ENCODE measurements at places on chromosomes 5 and 9.

GRCh38 chr5:60483050-60483449, 216.9 kb downstream of the DEPDC1B start:
- DNase-seq, result no peak

DNA sequence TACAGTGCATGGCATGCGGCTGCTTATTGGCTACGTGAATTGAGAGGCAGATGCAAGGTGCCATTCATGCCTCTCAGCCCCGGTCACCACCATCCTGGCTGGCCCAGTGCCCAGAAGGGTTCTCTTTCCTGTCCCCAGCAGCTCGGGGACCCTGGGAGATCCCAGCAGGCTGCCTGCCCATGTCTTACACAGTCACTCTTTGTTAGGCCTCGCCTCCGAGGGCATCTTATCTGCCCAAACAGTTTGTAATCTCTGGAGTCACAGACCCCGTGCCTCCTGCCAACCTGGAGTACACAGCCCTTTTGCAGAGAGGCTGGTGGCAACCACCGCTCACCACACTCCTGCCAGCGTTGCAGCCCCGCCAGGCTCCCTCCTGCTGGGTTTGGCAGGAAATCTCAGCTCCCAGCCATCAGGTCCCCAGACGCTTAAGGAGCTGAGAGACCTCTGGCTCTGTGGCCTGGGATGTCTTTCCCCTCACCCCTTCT, 7.0 kb upstream of the AK1 start:
- DNase-seq, result no peak

GRCh38 chr5:143796753-143797152, 15.2 kb upstream of the HMHB1 start:
- no peak for DNase-seq

GRCh38 chr5:156473269-156473908, 146.4 kb downstream of the SGCD start:
- DNase-seq, result no peak

GRCh38 chr5:75062925-75063531, 10.7 kb upstream of the GCNT4 start:
- DNase-seq, result no peak

- DNase-seq, result no peak
Measured at GRCh38 chr9:86406366-86406765, 52.2 kb upstream of the TUT7 start.

DNA sequence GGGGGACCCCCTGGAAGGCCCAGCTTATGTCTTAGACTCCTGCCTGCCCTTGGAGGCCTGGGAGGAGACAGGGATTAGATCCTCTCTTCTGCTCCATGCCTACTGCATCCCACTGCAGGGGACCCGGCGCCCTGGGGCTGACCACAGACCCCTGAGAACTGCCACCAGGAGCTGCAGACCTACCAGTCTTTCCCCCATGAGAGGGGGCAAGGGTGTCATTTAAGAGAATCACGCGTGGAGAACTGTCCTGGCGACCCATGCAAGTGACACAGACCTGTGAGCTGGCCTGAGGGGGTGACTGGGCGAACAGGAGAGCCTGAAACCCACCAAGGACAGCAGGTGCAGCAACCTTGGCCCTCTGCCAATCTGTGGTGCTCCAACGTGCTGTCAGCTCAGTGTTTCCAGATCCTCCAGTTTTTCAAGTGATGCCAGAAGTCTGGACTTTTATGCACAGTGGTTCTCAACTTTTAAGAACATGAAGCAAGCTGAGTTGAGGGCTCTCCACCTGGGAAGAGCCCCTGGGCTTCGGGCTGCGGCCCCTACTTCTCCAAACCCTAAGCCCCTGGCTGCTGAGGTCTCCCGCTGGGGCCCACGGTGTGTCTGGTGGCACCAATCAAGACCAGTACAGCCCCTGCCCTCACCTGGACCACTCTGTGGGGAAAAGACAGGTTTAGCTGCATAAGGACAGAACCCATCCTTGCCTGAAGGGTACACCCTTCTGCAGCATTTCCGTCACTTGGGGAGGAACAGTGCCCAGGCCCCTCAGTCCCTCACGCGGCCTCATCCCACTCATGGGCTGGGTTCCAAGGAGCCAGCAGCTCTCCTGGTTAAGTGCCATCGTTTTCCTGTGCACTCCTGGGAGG, 18.2 kb downstream of the GFPT2 start:
- no peak for DNase-seq

- no peak for DNase-seq
Measured at GRCh38 chr5:34598177-34598794, 57.8 kb upstream of the RAI14 start.

GRCh38 chr5:81513473-81513872, 119.5 kb upstream of the ACOT12 start:
- no peak for DNase-seq

- DNase-seq, result no peak
Measured at GRCh38 chr9:19689328-19690101, 99.3 kb downstream of the SLC24A2 start.

DNA sequence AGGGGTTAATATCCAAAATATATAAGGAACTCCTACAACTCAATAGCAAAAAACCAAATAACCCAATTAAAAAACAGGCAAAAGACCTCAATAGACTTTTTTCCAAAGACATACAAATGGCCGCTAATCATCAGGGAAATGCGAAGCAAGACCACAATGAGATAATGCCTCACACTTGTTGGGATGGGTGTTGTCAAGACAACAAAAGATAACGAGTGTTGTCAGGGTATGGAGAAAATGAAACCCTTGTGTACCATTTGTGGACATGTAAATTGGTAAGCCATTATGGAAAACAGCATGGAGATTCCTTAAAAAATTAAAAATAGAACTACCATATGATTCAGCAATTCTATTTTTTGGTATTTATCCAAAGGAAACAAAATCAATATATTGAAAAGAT, 620.2 kb downstream of the ACTL7B start:
- no peak for DNase-seq

GRCh38 chr5:126875303-126875785, 98.4 kb downstream of the LMNB1 start:
- no peak for DNase-seq

- DNase-seq, result no peak
Measured at GRCh38 chr9:130536701-130537107, 42.7 kb upstream of the FUBP3 start.

- peak; percentile 51 for DNase-seq
Measured at GRCh38 chr9:112174965-112175795, at the start of gene SUSD1. TSS of gene SUSD1 (minus strand) at chr9:112175297. CDS start at chr9:112175235, 62 bp downstream.

- DNase-seq, result no peak
Measured at GRCh38 chr9:72041775-72042194, 18.6 kb downstream of the C9orf57 start.

GRCh38 chr9:69949396-69949795, 94.3 kb upstream of the MAMDC2 start:
- DNase-seq, result no peak

DNA sequence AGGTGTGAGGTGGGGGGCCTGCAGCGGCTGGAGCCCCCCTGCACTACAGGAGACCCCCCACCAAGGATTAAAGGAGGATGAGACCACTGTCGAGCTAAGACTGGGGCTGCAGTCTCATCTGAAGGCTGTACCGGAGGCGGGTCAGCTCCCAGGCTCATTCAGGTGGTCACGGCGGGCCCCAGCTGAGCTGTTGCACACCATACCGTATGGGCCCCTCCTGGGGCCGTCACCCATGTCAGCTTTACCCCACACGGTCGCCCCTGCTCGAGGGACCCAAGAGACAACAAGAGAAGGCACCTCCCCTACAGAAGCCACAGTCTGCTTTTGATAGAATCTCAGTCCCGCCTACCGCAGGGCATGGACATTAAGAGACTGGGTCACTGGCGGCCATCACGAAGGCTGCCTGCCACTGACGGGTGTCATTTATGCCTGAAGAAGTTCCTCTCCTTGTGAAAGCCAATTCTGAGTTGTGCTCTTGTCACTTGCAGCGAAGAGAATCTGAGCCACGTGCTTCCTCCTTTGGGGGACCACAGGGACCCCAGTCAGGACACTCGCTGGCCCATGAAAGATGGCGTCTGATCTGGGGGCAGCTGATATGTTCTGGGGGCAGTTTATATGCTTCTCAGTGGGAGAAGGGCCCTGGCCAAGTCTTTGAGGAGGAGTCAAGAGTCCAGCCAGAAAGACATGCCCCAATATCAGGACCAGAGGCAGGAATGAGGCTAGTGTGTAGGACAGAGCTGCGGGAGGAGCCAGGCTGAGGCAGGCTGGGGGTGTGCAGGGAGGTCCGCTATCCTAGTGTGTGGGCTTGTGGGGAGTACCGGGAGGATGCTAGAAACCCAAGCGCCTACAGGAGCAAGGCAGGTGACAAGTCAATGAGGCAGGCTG, 102.4 kb downstream of the ZNF354C start:
- no peak for DNase-seq

GRCh38 chr5:61910771-61911170, 395.2 kb upstream of the KIF2A start:
- DNase-seq, result no peak

DNA sequence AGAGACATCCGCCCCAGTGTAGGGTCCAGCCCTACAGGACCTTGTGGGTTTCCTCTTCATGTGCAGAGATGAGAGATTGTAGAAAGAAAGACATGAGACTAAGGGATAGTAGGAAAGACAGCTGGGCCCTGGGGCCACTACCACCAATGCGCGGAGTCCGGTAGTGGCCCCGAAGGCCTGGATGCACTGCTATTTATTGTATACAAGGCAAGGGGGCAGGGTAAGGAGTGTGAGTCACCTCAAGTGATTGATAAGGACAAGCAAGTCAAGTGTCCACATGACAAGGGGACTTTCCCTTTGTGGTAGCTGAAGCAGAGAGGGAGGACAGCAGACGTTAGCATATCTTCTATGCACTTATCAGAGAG, 6.2 kb upstream of the TMEM141 start:
- DNase-seq, result peak; percentile 82

DNA sequence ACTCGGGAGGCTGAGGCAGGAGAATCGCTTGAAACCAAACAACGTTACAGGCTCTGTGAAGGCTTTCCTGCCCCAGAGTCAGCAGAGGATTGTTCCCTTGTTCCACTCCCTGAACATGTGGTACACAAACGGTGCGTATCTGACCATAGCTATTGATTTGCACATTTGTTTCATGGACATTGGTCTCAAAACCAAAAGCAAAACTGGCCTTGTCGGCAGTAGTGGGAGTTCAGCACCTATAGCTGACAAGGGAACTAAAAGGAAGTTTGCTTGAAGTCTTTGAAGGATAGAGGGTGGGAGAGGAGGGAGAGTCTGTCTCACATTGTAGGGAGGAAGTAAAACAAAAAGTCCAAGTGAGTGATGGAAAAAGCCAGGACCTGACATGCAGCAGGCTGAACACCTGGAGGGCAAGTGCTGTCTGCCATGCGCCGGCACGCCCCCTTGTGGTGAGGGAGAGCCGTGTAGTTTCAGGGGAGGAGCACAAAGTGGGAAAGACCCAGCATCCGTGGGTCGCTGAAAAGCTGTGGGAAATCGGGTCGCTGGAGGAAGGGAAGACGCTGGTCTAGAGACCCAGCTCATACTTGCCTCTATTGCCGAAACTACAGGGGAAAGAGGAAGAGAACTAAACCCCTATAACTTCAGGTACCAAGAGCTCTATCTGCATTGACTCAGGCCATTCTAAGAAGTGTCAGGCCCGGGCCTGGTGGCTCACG, 58.0 kb downstream of the RAD23B start:
- DNase-seq, result peak; percentile 74

GRCh38 chr5:4230471-4230785, 634.8 kb downstream of the IRX1 start:
- DNase-seq, result no peak

DNA sequence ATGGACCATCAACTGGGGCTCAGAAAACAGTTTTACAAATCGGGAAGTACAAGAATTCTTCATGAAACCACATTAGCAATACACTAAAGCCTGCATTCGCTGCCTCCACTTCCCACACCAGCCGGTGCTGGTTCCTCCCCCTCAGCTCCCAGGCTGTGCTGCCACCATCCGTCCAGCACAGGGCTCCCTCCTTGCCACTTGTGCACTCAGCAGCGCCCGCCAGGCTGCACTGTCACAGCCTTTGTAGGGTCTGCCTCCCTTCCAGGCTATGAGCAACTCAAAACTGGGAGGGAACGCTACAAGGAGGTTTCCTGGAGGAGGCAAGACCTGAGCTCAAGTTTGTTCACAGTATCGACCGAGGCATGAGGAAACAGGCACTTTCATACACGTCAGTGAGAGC, 7.7 kb downstream of the MAPK9 start:
- no peak for DNase-seq

- DNase-seq, result no peak
Measured at GRCh38 chr5:178683783-178684182, 46.7 kb downstream of the ZNF354A start.

- DNase-seq, result no peak
Measured at GRCh38 chr5:58318468-58318867, 141.4 kb downstream of the PLK2 start.

DNA sequence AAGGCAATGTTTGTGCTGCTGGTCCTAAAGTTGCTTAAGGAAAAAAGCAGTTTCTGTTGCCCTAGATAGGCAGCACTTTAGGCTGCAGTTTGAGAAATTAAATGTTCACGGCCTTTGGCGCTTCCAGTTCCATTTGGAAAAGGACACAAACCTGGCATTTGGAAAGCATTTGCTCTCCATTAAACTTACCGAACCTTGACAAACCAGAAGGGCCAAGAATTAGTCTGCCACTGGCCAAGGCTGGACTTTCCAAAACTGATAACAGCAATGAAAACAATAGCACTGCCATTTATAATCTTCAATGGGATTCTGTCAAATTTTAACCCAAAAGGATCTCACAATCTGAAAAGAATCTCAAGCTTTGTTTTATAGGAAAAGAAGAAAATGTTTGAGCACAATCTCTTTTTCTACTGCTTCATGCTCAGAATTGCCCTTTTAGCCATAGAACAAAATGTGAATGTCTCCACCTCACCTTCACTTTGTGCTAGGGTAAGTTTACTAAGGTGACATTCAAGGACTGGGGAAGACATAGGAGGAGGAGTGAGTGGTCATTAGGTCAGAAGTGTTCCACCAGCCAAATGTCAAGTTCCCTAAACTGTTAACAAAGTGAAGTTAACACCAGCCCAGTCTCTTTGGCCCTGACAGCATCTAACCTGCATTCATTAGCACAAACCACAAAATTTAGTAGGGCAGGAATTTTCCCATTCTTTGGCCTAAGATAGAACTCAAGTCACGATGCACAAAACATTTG, 583.4 kb upstream of the DMAC1 start:
- no peak for DNase-seq

Data from CD4-positive, alpha-beta memory T cell (primary cell).